CD8-positive, alpha-beta memory T cell (primary cell): ENCODE measurements at places on chromosomes 5 and 9.

GRCh38 chr5:156354571-156354970, 27.6 kb downstream of the SGCD start:
- no peak overlapping the region for H3K27ac ChIP-seq
- H3K36me3 ChIP-seq, result no peaks in the 10 kb centered on the region
- no peak overlapping the region for H3K4me3 ChIP-seq
- no peaks in the 10 kb centered on the region for H3K4me1 ChIP-seq
- H3K27me3 ChIP-seq, result no peaks in the 10 kb centered on the region
- DNase-seq, result no peak

DNA sequence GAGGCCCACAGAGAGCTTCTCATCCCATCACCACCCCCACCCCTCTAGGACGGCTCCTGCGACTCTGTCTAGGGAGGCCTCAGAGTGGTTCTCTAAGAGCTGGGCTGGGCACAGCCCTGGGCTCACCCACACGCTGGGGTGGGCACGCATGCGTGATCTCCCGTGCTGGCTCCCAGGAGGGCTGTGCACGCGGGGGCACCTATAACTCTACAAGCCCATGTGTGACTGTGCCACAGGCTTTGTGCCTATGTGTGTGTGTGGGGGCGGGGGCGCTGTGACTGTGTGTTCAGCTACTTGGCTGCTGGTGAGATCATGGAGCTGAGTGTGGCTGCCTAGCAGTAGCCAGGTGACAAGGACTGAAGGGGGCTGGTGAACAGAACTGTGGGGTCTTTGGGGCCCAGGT, 32.2 kb downstream of the NDUFA8 start:
- no peak for DNase-seq
- H3K27ac ChIP-seq, result no peak overlapping the region
- no peak overlapping the region for H3K4me3 ChIP-seq
- peaks cover 15% of the 10 kb centered on the region for H3K27me3 ChIP-seq
- H3K36me3 ChIP-seq, result no peaks in the 10 kb centered on the region

- no peaks in the 10 kb centered on the region for H3K4me1 ChIP-seq
- H3K4me3 ChIP-seq, result no peak overlapping the region
- H3K27ac ChIP-seq, result no peak overlapping the region
- H3K27me3 ChIP-seq, result no peaks in the 10 kb centered on the region
- DNase-seq, result no peak
- no peaks in the 10 kb centered on the region for H3K36me3 ChIP-seq
These were observed 24.3 kb downstream of the CD14 start for GRCh38 chr5:140608722-140609121.

GRCh38 chr9:83633255-83633654, 10.3 kb downstream of the IDNK start:
- DNase-seq, result no peak
- H3K27ac ChIP-seq, result no peak overlapping the region
- no peaks in the 10 kb centered on the region for H3K27me3 ChIP-seq
- H3K4me3 ChIP-seq, result no peak overlapping the region

DNA sequence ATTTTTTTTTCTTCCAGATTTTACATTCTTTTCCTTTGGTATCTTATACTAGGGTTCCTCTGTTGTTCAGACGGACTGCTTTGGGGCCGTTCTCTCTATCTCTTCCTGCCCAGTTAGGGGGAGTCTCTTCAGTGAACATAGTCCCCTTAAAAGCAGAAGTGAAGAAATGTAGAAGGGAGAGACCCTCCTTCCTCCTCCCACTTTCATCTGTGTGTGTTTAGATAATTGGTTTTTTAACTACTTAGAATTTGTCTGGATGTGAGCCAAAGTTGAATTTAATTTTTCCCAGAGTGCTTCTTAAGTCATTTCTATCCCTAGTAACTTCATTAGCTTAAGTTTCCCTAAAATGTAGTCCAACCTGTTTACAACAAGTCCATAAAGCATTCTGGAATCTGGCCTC, 167.5 kb downstream of the HACD4 start:
- no peaks in the 10 kb centered on the region for H3K27me3 ChIP-seq
- no peak overlapping the region for H3K4me3 ChIP-seq
- H3K36me3 ChIP-seq, result no peaks in the 10 kb centered on the region
- no peak overlapping the region for H3K27ac ChIP-seq
- DNase-seq, result no peak
